ENCODE measurements at places on chromosomes 3 and 15. TPM values are rescaled to one million over a fixed set of nuclear protein-coding genes. Genes with fewer than 3 reads are reported as not detected.
A peak's percentile ranks its signal among the peaks of the same experiment; 100 is the strongest.

The ST6GAL1 gene
- 72.3 TPM for total RNA-seq

The BDH1 gene
- 46.1 TPM for total RNA-seq

The COLQ gene
- total RNA-seq = 7.3 TPM

The LDHAL6B gene
- not detected for total RNA-seq

The SHC4 gene
- total RNA-seq = 0.29 TPM

The ZCWPW2 gene
- 0.75 TPM for total RNA-seq

The HDC gene
- total RNA-seq = 0.31 TPM

The ZNF385D gene
- total RNA-seq = 1.1 TPM

The ADAMTSL3 gene
- total RNA-seq = 1.2 TPM

The CPLX3 gene
- total RNA-seq = not detected

GRCh38 chr3:103494011-103494410 lies 1059.2 kb downstream of the ZPLD1 start:
- no peaks in the 10 kb centered on the region for H3K4me1 ChIP-seq
- no peaks in the 10 kb centered on the region for H3K27me3 ChIP-seq
- H3K27ac ChIP-seq = no peak overlapping the region
- H3K4me3 ChIP-seq = no peak overlapping the region
- DNase-seq = no peak
- H3K36me3 ChIP-seq = no peaks in the 10 kb centered on the region

GRCh38 chr3:128107834-128108233 lies 15.8 kb downstream of the RUVBL1 start:
- H3K4me3 ChIP-seq = peak overlapping the region; percentile 49
- H3K27ac ChIP-seq = no peak overlapping the region
- H3K36me3 ChIP-seq = peaks cover 55% of the 10 kb centered on the region
- H3K4me1 ChIP-seq = peaks cover 5% of the 10 kb centered on the region
- DNase-seq = peak; percentile 58
- no peaks in the 10 kb centered on the region for H3K27me3 ChIP-seq

DNA sequence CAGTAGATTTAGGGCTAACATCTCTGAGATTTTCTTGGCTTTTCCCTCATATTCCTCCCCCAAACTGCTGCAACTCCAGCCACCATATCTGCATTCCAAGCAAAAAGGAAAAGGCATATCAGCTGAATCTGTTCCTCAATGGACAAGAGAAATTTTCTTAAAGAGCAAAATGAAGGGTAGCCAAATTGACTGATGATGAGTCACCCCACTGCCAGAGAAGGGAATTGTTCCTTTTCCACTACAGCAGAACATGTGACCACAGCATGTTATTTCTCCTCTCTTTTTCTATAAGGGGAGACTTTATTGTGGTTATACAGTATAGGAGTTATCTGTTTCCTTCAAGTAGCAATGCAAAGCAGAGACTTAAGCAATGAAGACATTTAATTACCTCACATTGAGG lies 172.5 kb downstream of the MTHFS start:
- DNase-seq = no peak
- H3K4me1 ChIP-seq = peaks cover 4% of the 10 kb centered on the region
- H3K4me3 ChIP-seq = no peak overlapping the region

GRCh38 chr3:5217824-5218595 lies 30.5 kb downstream of the EDEM1 start:
- no peaks in the 10 kb centered on the region for H3K27me3 ChIP-seq
- DNase-seq = no peak
- H3K4me1 ChIP-seq = peaks cover 13% of the 10 kb centered on the region
- H3K36me3 ChIP-seq = peaks cover 45% of the 10 kb centered on the region
- no peak overlapping the region for H3K4me3 ChIP-seq
- no peak overlapping the region for H3K27ac ChIP-seq

DNA sequence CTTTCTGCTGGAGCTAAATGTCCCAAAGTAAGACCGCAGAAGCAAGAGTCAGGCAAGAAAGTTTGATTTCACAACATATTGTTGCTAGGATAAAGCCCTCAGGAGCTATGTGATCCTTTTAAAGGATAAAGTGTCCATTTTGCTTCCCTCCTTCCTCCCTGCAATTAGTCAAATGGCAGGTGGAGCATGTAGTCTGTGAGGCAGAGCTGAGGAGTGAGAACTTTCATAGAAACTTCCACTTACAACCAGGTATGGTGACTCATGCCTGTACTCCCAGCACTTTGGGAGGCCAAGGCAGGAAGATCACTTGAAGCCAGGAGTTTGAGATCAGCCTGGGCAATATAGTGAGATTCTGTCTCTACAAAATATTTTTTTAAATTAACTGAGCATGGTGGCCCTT lies 25.2 kb upstream of the RHCG start:
- H3K27ac ChIP-seq = no peak overlapping the region
- no peak for DNase-seq
- peaks cover 7% of the 10 kb centered on the region for H3K27me3 ChIP-seq

- no peak for DNase-seq
- no peak overlapping the region for H3K27ac ChIP-seq
- no peaks in the 10 kb centered on the region for H3K27me3 ChIP-seq
- H3K36me3 ChIP-seq = no peaks in the 10 kb centered on the region
- no peak overlapping the region for H3K4me3 ChIP-seq
- H3K4me1 ChIP-seq = no peaks in the 10 kb centered on the region
These were observed 1189.5 kb downstream of the ZPLD1 start for GRCh38 chr3:103624271-103624670.

DNA sequence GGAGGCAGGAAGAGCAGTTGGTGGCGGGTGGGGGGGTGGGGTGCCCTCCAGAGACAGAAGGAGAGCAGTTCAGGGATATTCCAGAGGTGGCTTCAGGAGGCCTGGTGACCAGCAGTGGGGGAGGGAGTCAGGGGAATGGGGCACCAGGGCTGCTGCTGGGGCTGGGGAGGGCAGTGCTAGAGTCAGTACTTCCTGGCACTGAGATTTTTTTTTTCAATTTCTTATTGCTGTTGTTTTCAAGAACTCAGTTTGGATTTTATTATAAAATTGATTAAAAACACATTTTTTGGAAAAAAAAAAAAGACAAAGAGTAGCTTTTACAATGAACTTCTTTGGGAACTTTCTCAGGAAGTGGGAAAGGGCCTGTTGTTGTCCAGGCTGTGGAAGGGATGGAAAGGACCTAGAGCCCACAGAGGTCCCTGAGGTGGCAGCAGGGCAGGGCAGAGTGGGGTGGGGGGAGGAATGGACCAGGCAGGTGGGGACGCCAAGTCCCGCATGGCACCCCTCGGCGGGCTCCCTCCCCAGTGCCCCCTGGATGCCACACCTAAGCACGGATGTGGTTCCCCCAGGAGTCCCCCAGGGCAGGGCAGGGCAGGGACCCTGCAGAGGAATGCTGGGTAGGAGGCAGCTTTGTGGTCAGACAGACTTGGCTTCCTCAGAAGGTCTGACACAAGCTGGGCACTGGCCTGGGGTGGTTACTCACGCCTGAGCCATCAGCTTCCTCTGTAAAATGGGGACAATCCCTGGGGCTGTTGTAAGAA lies 8.5 kb upstream of the ANPEP start:
- no peak for DNase-seq
- no peak overlapping the region for H3K4me3 ChIP-seq
- H3K27me3 ChIP-seq = no peaks in the 10 kb centered on the region
- H3K27ac ChIP-seq = no peak overlapping the region
- no peaks in the 10 kb centered on the region for H3K4me1 ChIP-seq
- no peaks in the 10 kb centered on the region for H3K36me3 ChIP-seq

DNA sequence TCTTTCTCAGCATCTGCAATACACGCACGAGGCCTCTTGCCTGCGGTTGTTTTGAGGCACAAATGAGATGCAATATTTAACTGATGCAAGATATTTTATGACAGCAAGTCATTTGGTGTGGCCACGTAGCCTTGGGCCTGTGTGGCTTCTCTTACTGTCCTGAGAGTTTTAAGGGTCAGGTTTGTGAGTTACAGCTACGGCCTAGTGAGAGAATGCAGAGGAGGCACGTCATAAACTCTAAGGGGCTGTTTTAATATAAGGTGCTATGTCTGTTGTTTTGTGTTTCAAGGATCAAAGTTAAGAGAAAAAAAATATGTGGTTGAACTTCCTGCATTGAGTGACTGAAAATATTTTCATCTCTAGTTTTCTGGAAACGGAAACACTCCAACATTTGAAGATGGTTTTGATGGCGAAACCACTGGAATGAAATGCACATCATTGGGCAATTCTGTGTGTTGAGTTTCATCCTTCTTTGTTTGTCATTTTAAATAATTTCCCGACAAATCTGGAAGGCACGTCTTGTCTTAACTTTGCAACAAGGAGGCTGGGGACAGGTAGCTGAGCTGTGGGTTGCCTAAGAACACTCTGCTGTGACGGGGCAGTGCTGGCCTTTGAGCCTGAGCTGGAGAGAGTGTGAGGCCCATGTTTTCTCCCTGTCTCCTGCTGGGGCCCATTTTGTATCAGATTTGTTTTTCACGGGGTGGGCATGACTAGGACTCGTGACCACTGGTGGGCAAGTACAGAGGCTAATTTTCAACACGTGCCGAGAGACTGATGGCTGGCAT lies 5.1 kb downstream of the APBA2 start:
- H3K27me3 ChIP-seq = peaks cover 10% of the 10 kb centered on the region
- DNase-seq = no peak
- H3K36me3 ChIP-seq = no peaks in the 10 kb centered on the region
- H3K27ac ChIP-seq = no peak overlapping the region
- no peak overlapping the region for H3K4me3 ChIP-seq
- H3K4me1 ChIP-seq = no peaks in the 10 kb centered on the region

GRCh38 chr15:64810497-64811326 lies 14.7 kb downstream of the PIF1 start:
- no peaks in the 10 kb centered on the region for H3K27me3 ChIP-seq
- H3K36me3 ChIP-seq = no peaks in the 10 kb centered on the region
- H3K4me3 ChIP-seq = peak overlapping the region; percentile 71
- H3K27ac ChIP-seq = peak overlapping the region; percentile 3

- no peak for DNase-seq
- H3K36me3 ChIP-seq = no peaks in the 10 kb centered on the region
These were observed 24.5 kb downstream of the MEGF11 start for GRCh38 chr15:66228807-66229735.

- H3K4me3 ChIP-seq = no peak overlapping the region
- no peaks in the 10 kb centered on the region for H3K27me3 ChIP-seq
- peaks cover 4% of the 10 kb centered on the region for H3K4me1 ChIP-seq
These were observed 4.6 kb upstream of the P2RY14 start for GRCh38 chr3:151282921-151283320.

DNA sequence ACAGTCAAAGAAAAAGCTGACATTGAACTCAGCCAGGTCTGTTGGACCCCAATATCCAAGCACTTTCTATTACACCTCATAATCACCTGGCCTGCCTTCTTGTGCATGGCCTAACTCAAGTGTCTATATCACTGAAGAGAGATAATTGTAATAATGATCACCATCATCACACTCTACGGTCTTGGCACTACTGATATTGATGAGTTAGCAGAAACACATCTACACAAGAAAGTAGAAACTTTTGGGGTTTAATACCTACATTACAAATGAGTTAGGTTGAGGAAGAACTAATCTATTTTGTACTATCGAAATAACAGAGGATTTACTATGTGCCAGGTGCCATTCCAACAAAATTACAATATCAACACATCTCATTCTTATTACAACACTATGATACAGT lies 30.7 kb downstream of the TUSC7 start:
- DNase-seq = no peak
- no peak overlapping the region for H3K27ac ChIP-seq
- H3K4me3 ChIP-seq = no peak overlapping the region
- no peaks in the 10 kb centered on the region for H3K27me3 ChIP-seq
- H3K4me1 ChIP-seq = peaks cover 7% of the 10 kb centered on the region
- H3K36me3 ChIP-seq = no peaks in the 10 kb centered on the region

GRCh38 chr15:33296050-33296449 lies 14.7 kb upstream of the RYR3 start:
- no peaks in the 10 kb centered on the region for H3K27me3 ChIP-seq
- no peak overlapping the region for H3K4me3 ChIP-seq
- H3K4me1 ChIP-seq = no peaks in the 10 kb centered on the region
- DNase-seq = no peak
- no peaks in the 10 kb centered on the region for H3K36me3 ChIP-seq

- H3K27me3 ChIP-seq = no peaks in the 10 kb centered on the region
- peaks cover 7% of the 10 kb centered on the region for H3K4me1 ChIP-seq
- H3K27ac ChIP-seq = no peak overlapping the region
- H3K36me3 ChIP-seq = no peaks in the 10 kb centered on the region
- no peak overlapping the region for H3K4me3 ChIP-seq
- DNase-seq = no peak
These were observed 612.9 kb upstream of the TBL1XR1 start for GRCh38 chr3:177810162-177810623.
